ENCODE measurements at places on chromosomes 1 and 21.

DNA sequence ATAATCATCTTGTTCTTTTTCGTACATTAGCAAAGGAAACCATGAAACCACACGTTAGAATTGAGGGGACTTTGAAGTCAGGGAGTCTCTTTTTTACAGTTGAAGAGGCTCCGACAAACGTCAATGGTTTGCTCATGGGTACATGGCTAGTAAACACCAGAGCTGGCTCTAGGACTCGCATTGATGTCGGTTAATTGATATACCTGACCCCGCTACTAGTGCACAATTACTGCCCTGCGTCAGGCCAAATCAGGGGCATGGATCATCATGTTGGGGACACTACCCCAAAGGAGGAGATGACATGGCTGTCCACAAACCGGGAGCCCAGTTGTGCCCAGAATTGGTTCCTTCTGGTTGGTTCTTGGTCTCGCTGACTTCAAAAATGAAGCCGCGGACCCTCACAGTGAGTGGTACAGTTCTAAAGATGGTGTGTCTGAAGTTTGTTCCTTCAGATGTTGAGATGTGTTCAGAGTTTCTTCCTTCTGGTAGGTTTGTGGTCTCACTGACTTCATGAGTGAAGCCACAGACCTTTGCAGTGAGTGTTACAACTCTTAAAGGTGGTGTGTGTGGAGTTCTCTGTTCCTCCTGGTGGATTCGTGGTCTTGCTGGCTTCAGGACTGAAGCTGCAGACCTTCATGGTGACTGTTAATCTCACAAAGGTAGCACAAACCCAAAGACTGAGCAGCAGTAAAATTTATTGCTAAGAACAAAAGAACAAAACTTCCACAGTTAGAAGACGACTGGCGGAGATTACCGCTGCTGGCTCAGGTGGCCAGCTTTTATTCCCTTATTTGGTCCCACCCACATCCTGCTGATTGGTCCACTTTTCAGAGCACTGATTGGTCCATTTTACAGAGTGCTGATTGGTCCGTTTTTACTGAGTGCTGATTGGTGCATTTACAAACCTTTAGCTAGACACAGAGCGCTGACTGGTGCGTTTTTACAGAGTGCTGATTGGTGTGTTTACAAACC is 126.9 kb upstream of the ERRFI1 start:
- no peak for DNase-seq

- no peak for DNase-seq
These were observed 81.7 kb downstream of the SSBP3 start for GRCh38 chr1:54324251-54325140.

- no peak for DNase-seq
These were observed 270.0 kb downstream of the AMY1C start for GRCh38 chr1:104019675-104020049.

GRCh38 chr1:2258122-2258681 is 30.1 kb downstream of the SKI start:
- no peak for DNase-seq

DNA sequence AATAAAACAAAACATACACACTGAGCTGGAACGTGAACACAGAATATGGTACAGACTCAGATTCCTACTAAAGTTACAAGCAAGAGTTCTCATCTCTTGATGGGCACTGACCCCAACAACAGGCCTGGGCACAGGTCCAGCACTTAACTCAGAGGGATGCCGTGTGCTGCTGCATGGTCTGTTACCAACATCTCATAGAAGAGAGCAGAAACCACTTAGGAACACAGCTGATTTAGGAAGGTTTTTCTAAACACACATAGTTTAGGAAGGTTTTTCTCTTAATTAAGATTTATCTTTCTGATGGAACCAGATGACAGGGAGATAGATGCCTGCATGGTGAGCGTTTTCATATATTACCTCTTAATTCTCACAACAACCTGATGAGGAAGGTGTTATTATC is 1.5 kb downstream of the GCLM start:
- no peak for DNase-seq

GRCh38 chr1:186502087-186502486 is 41.2 kb upstream of the PDC start:
- DNase-seq: no peak

GRCh38 chr1:162844153-162844552 is 16.8 kb downstream of the CCDC190 start:
- DNase-seq: no peak
